ENCODE measurements at places on chromosomes 13 and 19. TPM values are rescaled to one million over a fixed set of nuclear protein-coding genes. Genes with fewer than 3 reads are reported as not detected.

Gene CD70
- total RNA-seq = not detected

Gene COL5A3
- total RNA-seq = 43.3 TPM

DNA sequence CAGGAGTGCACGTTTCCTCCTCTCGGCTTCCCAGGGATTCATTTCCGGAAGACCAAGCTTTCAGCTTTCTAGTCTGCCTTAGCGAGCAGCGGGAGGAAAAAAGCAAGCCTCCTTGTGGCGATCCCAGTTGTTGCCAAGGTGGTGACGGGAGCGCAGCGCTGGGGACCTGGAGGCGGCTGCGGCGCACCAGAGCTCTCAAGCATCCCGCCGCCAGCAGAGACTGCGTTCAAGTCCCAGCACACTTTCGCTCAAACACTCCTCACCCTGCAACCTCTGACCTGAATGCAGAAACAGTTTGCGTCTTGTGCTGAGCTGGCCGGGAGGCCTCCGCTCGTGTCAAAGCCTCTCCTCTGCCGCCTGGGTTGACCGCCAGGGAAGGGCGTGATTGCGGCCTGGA, 4.9 kb downstream of the GSX1 start:
- H3K4me1 ChIP-seq = no peaks in the 10 kb centered on the region
- H3K36me3 ChIP-seq = no peaks in the 10 kb centered on the region
- H3K27me3 ChIP-seq = peaks cover 10% of the 10 kb centered on the region
- DNase-seq = no peak
- H3K4me3 ChIP-seq = no peak overlapping the region

DNA sequence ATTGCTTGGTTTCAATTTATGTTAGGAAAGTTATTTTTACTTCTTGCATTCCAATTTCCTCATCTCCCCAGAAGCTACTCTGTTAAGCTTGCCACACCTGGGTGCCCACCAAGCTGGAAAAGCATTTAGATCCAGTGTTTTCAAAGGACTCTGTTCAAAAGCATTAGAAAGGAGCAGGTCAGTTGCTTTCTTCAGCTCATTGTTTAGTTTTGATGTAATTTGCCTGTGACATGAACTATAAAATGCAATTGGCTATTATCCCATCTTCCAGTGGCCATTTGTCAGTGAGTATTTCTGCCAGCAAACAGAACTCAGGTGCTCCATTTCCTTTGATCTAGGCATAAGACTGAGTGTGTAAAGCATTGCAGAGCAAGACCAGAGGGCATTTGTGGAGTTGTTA, 46.7 kb upstream of the RNF113B start:
- no peak overlapping the region for H3K4me3 ChIP-seq
- no peaks in the 10 kb centered on the region for H3K36me3 ChIP-seq

GRCh38 chr19:33804021-33804799, 7.5 kb downstream of the KCTD15 start:
- H3K27ac ChIP-seq = no peak overlapping the region
- no peak overlapping the region for H3K4me3 ChIP-seq
- peak; percentile 79 for DNase-seq
- no peaks in the 10 kb centered on the region for H3K36me3 ChIP-seq
- peaks cover 7% of the 10 kb centered on the region for H3K4me1 ChIP-seq
